NCI-H460 (cell line): ENCODE measurements at places on chromosomes 16 and 17.
A peak's percentile ranks its signal among the peaks of the same experiment; 100 is the strongest.

DNA sequence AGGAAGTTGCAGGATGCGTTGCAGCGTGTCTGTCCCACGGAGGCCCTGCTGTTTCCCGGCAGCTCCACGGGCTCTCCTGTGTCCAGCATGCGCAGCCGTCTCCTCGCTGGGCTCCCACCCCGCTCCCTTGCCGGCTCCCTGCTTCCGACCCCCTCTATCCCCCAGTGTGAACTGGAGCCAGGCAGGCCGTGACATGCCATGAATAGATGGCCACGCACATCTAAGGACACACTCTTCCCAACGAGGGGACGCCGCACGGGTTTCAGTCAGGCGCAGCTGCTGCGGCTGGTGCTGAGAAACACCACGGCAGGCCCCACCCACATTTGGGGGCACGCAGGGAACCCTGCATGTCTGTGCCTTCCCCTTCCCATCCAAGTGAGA lies 9.2 kb upstream of the HEXD start:
- DNase-seq, result no peak

DNA sequence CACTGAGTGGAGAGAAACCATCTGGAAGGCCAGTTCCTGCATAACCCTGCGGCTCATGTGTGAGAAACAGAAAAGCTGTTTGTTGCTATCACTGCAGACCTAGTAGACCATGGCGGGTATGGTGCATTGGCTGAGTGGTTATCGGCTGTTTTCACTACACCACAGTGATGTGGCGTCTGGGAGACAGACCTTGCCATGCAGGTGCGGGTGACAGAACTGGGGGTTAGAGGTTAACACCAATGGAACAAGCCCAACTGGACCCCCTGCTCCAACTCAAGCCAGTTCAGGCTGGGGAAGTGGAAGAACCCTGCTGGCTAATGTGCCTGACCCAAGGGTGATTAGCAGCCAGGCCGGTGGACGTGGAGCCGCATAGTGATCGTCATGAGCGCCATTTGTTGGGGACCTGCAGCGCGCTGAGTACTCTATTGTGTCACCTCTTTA lies 91.9 kb downstream of the IRF8 start:
- DNase-seq, result no peak

DNA sequence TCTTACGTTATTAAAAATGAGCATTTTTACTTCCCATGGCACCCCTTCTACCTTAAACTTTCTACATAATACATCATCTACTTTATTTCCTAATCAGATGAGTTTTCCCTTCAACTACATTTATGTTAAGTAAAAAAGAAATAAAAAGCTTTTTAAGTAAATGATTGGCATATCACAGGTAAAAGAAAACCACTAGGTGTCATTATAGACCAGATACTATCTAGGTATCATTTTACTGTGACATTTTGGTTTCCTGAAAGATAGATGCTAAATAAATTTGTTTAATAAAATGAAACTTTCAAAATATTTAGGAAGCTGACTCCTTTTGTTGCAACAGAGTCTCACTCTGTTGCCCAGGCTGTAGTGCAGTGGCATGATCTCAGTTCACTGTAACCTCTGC lies 3.8 kb upstream of the CMTM1 start:
- DNase-seq, result no peak

DNA sequence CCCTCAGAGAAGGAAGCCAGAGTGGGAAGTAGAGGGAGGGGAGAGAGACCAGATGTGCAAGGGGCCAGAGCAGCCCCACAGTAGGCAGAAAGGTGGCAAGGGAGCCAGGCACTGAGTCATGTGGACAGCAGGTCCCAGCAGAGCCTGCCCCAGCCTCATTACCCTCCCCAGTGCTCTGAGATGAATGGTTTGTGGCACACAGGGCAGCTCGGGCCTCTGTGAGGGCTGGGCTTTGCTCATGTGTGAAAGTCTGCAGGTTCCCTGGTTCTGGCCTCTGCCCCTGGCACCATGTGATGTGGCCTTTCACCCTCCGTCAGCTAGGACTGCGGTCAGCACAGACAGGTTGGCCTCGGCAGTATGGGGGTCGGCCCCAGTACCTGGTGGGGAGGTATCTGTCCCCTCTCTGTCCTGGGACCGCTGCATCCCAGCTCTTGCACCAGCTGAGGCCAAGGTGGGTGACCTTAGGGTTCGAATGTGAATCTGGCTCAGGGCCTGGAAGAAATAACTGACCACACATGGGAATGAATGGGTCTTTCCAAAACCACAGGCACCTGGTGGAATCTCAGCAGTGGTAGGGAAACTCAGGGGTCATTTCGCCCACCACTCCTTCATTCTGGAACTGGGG lies 8.9 kb downstream of the LRRC75A start:
- no peak for DNase-seq

DNA sequence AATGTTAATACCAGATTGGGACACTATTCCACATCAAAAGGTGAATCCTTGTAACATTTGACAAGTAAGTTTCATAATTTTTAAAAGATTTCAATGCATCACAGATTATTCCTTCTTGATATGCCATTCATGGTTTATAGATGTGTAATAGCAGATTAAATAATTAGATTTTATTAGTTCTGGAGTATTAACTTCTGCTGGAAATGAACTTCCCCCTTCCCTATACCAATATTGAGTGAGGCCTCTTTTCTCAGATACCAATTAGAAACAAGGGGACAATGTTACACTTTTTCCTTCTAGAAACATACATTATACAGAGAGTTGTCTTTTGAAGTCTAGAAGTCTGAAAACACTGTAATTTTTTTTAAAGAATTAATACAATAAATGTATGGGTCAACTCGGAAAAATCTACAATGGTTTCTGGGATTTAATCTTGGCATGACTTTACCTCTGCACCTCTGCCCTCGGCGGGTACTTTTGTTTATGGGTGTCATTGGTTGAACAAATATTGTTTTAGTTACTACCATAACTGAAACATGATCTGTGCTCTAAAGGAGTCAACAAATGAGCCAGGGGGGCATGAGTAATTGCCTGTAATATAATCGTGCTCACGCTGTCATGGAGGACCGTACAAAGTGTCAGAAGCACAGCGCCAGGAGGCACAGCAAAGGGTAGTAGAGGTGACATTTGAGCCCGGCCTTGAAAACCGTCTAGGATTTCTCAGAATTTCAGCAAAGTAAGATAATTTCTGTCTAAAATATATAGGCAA lies 8.2 kb downstream of the LRRC37B start:
- DNase-seq, result peak; percentile 49
